Hematopoietic multipotent progenitor cell treated with erythropoietin and hydrocortisone succinate and interleukin-3 and kit ligand, for 4 days (in vitro differentiated cells): ENCODE measurements at places on chromosomes 16 and 17.

DNA sequence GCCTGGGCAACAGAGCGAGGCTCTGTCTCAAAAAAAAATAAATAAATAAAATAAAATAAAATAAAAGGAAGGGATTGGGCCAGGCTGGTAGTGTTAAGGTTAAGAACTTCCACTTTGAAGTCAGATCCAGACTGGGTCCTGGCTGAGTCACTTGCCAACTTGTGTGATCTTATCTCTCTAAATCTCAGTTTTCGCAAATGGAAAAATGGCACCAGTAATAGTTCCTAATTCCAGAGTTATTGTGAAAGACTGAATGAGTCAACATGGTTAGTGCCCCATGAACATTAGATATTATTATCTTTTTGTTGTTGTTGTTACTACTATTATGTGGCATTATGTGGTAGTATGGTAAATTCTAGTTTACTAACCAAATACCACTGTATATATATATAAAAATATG lies 188.0 kb upstream of the AXIN2 start:
- no peak for DNase-seq

DNA sequence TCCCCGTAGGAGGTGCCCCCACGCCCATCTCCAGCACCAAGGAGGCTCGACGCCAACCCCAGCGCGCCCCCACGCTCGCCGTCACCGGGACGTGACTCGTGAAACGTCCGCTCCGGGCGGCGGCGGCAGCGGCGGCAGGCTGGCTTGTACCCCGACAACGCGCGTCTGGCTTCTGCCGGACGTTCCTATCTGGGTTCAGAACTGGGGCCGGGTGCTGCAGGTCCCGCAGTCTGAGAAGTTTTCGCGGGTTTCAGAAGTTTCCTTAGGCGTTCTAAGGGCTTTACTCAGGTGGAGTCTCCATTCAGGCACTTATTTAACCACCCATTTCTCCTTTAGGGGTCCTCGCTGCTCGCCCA lies 672 bp upstream of the ALKBH5 start:
- peak; percentile 93 for DNase-seq

DNA sequence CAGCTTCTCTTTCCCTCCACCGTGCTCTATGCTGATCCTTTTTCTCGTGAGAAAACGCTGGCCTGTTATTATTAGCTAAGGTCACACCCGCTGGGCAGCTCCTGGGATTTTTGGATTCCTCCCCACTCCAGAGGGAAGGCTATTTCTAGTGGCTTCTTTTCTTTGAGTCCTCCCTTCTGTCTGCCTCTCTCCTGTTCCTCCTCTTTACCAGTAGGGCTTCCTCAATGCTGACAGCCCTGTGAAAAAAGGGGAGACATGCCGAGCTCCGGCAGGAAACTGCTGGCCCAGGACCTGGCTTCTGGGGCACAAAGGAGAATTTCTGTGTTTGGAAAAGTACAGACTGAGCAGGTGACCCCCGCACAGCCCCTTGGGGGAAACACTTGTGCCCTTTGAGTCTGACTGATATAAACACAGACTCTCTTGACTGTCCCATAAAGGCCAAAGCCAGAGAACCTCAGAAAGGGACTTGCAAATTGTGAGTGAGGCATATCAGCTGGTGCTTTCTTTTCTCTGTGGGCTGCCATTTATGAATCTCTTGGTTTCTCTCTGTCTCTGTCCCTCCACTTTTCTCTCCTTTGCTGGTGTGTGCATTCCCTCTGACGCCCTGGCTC lies 14.0 kb upstream of the RNF135 start:
- no peak for DNase-seq

- DNase-seq = no peak
Observed at GRCh38 chr17:28700830-28701492, 10.7 kb downstream of the PROCA1 start.

GRCh38 chr16:53121661-53122060 lies 66.9 kb downstream of the CHD9 start:
- DNase-seq = no peak

DNA sequence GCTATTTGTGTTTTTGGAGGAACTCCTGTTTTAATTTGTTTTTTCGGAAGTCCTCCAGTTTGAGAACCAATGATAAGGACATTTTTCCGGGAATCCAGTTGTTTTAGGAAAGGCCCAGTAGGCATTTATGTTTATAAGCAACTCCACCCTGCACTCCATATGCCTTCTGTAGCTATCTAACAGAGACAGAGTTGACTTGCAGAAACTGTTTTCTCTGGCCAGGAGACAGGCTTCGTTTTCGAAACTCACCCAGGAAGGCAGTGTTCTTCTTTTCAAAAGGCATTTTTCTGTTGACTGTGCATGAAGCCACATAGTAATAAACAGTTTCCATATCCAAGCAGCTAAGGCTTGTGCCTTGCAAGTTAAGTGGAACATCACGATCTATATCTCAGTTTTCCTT lies 587.1 kb downstream of the WWOX start:
- DNase-seq = no peak

DNA sequence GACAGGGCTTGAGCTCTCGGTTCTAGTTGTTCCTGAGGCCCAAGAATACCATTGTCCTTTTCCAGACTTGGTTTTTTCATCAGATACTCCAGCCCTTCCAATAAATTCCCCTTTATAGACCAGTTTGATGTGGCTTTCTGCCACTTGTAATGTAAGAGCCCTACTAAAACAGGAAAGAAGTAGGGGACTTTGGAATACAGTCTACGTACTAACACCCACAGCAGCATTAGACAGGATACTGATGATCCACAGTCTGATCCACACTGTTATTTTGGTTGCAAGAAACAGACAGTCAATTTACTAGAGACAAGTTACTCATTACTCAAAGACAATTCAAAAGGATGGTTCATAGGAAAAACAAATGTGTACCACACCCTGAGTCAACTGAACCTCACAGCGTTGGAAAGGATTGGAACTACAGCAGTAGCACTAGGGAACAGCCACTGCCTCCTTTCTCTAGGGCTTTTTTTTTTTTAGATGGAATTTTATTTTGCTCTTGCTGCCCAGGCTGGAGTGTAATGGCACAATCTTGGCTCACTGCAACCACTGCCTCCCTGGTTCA lies 45.9 kb upstream of the MED13 start:
- no peak for DNase-seq

GRCh38 chr16:1127971-1128715 lies 24.8 kb upstream of the CACNA1H start:
- no peak for DNase-seq

GRCh38 chr17:78971756-78972506 lies 7.8 kb downstream of the LGALS3BP start:
- DNase-seq = no peak

DNA sequence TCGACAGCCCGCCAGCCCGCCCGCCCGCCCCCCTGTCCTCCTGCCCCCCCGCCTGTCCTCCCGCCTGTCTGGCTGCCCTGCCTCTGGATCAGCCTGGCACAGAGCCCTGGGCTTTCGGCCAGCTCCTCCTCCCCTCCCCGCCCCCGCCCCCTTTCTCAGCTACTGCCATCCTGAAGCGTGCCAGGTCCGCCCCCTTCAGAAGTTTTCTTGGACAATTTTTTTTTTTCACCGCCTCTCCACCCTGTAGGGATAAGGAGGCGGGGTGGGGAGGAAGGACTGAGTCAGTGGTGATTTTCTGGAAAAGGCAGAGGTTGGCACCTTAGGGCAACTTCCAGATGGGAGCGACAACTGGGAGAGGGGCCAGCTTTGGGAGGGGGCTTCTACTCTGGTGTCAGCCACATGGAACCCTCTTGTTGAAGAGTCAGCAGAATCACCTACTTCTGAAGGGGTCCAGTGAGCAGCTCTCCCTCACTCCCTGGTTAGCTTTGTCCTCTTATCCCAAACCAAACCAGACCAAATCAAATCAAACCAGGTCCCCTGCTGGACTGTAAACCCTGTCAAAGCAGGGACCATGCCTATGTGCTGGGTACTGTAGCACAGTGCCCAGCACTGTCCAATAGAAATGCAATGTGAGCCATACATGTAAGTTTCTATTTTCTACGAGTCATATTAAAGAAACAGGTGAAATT lies 19.7 kb downstream of the IGF2BP1 start:
- DNase-seq = no peak

DNA sequence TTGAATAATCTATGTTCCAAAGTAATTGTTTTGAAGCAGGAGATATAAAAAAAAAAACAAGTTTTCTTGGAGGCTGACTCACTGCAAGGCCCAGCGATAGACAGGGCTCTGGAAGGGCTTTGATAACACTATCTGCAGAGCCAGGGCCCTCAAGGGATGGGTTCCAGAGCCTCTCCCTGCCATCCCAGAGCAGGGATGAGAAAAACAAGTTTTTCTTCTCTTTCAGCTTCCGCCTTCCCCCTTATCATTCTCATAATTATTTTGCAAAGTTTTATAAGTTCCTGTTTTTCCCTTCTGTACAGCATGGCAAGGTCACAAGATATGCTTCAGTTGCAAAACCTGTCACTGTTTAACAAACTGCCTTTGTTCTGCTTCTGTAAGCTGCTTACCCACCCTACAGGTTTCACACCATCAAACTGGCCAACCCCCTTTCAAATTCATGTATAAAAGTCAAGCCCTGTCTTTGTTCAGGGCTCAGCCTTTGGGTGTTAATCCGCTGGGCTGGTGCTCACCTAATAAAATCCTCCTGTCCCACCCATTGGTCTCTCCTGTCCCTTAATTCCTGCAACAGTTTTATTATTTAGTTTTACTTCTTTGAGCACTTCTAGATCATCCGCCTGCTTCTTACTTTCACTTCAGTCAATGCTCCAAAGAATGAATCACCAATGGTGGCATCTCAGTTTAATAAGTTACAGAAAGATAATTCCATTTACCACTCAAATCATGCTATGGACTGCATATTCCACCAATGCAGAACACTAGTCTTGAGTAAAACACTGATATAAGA lies 5.6 kb upstream of the THUMPD1 start:
- DNase-seq = peak; percentile 94

- no peak for DNase-seq
Observed at GRCh38 chr17:74729866-74730265, 7.2 kb upstream of the RAB37 start.

DNA sequence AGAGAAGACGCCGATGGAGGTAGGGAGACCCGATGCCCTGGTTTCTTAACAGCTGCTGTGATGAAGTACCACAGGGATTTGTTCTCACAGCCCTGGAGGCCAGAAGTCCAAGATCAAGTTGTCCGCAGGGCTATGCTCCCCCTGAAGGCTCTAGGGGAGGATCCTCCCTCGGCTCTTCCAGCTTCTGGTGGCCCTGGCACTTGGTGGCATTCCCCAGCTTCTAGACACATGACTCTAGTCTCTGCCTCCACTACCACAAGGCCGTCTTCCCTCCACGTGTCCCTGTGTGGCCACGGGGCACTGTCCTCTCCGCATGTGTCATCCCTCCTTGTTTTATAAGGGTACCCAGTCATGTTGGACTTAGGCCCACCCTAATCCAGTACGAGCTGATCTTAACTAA lies 375.2 kb downstream of the SLC39A11 start:
- DNase-seq = no peak

- peak; percentile 95 for DNase-seq
Observed at GRCh38 chr17:34980681-34981537, 597 bp downstream of the LIG3 start.

GRCh38 chr17:41258406-41258805 lies 3.2 kb downstream of the KRTAP9-9 start:
- DNase-seq = no peak

GRCh38 chr16:27449434-27450195 lies 47.6 kb downstream of the IL21R start:
- peak; percentile 48 for DNase-seq

GRCh38 chr17:51617986-51618385 lies 357.6 kb downstream of the UTP18 start:
- no peak for DNase-seq
